Pons (tissue), 1 donor: ENCODE measurements at places on chromosomes 1 and 21.
A peak's percentile ranks its signal among the peaks of the same experiment; 100 is the strongest.

GRCh38 chr1:225881081-225881958 lies 860 bp downstream of the TMEM63A start:
- peak; percentile 34 for DNase-seq

DNA sequence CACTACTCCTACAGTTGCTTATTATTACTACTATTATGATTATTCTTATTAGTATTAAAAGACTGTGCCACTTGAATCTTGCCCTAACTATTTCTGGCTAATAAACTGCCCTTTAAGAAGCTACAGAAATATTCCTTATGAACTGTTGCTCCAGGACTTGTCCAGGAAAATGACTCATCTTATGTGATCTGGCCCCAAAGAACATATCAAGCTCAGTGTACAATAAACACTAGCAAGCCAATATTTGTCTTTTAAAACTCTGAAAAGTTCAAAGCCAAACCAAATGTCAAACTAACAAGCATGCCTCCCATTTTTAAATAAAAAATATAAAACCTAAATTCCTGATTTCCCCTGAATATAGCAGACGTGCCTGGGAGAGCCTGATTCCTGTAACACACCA lies 88.7 kb upstream of the SIM2 start:
- no peak for DNase-seq

DNA sequence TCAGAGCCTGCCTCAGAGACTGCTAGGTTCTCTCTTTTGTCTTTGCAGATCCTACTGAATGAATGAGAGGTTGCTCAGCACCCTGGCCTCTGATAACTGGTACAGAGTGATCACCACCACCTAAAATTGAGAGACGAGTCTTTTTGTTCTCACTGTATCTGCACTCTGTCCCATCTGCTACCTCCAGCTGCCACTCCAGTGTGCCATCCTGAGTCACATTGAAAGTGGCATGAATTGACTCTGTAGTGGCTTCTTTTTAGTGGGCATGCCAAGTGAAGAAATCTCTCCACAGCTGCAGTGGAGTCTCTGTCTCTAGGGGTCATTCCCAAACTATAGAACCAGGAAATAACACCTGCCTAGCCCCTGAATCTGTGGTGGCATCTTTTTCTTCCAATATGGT lies 14.7 kb downstream of the CAMK1G start:
- DNase-seq: no peak

GRCh38 chr1:244952280-244952933 lies 88.1 kb upstream of the HNRNPU start:
- DNase-seq: no peak

DNA sequence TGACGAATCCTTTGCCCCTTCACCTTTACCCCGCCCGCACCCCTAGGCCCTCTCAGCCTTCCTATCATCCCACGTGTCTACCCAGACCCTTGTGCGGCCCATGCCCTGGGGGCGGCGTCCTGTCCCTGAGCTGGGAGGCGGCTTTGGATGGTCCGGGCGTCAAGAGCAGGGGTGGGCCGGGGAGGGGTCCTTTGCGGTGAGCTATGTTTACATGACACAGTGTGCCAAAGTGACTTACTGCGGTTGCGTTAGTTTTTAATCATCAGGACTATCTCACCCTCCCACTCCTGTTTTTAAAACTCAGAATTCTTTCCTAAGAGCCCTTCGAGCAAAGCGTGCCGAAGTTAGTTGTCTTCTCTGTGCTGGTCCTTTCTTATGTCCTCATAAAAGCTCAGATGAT lies 144.6 kb downstream of the PGBD5 start:
- no peak for DNase-seq

DNA sequence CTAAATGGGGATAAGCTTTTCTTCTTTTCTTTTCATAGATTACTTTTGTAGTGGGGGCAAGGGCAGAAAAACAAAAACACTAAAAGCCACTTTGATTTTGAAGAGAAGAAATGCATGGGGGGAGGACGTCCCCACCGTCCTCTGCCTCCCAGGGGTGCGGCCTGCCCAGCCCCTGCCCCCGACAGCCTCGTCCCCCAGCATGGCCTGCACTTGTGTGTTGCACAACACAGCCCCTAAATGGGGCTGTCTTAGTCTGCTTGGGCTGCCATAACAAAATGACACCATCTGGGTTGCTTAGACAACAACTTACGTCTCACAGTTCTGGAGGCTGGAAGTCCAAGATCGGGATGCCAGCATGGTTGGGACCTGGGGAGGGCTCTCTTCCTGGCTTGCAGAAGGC lies 57.3 kb upstream of the TMEM51 start:
- DNase-seq: no peak

- DNase-seq: no peak
Measured at GRCh38 chr1:160570840-160571239, 8.5 kb downstream of the CD84 start.

- no peak for DNase-seq
Measured at GRCh38 chr1:3676581-3677470, 24.5 kb downstream of the TP73 start.

- no peak for DNase-seq
Measured at GRCh38 chr1:202351725-202352124, 3.2 kb downstream of the PPP1R12B start.

- DNase-seq: no peak
Measured at GRCh38 chr1:246722720-246723119, 1.5 kb upstream of the SCCPDH start.

- DNase-seq: no peak
Measured at GRCh38 chr1:1091344-1092148, 17.4 kb upstream of the RNF223 start.

- peak; percentile 54 for DNase-seq
Measured at GRCh38 chr1:8879922-8880676, 1.6 kb upstream of the ENO1 start.

- no peak for DNase-seq
Measured at GRCh38 chr1:203037509-203038190, 11.4 kb downstream of the PPFIA4 start.

- no peak for DNase-seq
Measured at GRCh38 chr1:22626237-22627157, 9.9 kb upstream of the C1QA start.

DNA sequence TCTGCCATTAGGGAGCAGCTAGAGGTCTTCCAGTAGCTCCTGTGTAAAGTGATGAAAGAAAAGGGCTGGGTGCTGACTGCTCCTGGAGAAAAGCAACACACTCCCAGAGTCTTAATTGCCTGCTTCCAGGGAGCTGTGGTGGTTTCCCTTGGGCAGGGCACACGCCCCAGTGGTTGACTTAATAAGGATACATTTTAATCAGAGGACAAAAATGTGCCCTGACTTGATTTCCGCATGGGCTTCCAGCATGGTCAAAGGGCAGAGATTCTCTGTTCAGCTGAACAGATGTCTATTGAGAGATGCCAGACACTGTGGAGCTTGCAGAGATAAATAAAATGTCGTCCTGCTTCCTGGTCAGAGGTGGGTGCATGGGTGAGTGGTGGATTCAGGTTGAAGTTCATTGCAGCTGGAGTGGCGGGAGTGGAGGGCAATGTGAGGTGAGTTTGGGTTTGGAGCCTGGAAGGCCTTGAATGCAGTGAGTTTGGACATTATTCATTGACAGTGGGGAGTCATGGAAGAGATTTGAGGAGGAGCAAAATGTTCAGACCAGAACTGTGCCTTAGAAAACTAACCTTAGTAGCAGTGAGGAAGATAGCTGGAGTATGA lies 16.0 kb downstream of the QSOX1 start:
- DNase-seq: no peak

DNA sequence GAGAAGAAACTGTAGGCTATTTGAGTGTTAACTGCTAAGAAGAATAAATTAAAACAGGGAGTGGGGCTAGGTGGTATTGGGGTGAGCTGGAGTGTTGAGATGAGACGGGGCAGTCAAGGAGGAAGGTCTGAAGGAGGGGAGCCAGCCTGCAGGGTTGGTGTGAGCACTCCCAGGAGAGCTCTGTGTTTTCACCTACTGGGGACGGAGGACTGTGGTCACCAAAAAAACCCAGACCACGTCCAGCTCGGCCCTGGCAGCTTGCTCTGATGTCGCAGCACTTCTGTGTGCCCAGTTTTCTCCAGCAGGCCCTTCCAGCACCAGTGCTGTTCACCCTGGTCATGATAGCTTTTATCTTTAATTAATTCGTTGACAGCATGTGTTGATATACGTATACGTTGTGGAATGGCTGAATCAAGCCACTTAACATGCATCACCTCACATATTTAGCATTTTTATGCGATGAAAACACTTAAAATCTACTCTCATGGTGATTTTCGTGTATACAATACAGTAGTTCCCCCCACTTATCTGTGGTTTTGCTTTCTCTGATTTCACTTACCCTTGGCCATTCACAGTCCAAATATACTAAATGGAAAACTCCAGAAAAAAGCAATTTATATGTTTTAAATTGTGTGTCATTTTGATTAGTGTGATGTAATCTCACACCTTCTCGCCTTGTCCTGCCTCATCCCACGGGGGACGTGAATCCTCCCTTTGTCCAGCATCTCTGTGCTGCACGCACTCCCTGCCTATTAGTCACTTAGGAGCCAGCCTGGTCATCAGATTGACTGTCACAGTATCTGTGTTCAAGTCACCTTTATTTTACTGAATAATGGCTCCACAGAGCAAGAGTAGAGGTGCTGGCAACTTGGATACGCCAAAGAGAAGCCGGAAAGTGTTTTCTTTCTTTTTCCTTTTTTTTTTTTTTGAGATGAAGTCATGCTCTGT lies 12.3 kb downstream of the FAM3B start:
- DNase-seq: no peak

GRCh38 chr1:11051781-11052511 lies 4.9 kb upstream of the MASP2 start:
- no peak for DNase-seq
